ENCODE measurements at places on chromosomes 2 and 18. TPM values are rescaled to one million over a fixed set of nuclear protein-coding genes. Genes with fewer than 3 reads are reported as not detected.

DNA sequence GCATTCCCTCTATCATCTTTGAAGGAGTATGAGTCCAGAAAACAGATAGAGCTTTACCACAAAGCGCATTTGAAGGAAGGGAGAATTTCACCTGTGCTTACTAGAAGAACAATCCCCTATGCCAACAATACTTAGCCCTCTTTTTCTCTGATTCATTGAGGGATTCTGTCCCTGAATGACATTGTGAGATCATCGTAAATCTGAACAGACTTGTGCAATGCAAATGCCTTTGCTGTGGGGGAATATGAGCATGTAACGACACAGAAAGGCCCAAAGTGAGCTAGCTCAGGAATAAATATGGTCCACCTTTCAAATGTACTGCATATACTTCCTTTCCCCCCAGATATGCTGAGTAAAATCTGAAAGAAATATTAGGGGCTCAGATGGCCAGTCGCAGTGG is 67.6 kb downstream of the SCN1A start:
- no peak for DNase-seq

- DNase-seq, result no peak
Observed at GRCh38 chr2:36564377-36564930, 33.5 kb downstream of the FEZ2 start.

DNA sequence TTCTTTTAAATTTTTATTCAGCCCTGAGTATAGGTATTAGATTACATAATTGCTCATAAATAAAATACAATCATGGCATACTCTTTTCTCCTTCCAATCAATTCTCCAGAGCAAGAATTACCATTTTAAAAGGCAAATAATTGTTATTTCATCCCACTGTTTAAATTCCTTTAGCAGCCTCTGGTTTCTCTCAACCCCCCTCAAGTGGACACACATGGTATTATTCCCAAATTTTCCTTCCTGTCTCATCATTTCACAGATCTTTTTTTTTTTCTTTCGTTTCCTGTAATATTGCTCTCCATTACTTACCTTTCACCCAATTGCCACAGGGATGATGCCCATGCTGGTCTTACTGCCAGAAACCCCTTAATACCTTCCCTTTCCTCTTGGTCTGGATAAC is 385.2 kb downstream of the RIT2 start:
- DNase-seq, result no peak

GRCh38 chr2:39264733-39265132 is 21.0 kb upstream of the CDKL4 start:
- no peak for DNase-seq

DNA sequence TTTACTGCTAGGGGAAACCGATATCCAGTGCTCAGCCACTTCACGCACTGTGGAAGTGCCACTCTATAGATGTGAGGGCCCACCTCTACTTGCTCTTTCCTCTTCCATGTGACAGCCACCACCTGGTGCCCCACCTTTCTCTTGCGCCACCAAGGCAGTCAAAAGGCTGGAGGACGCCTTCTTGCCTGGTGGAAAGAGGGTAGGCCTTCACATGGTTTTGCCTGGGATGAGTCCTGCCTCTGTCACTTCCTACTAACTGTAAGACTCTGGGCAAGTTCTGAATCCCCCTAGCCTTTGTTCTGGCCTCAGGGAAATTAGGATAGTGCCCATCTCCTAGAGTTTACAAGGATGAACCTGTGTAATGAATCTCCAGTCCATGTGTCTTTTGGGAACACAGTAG is 66.1 kb upstream of the ODC1 start:
- DNase-seq, result no peak

DSG3 gene
- polyA plus RNA-seq, result not detected

SGPP2 gene
- 0.08 TPM for polyA plus RNA-seq

PRSS56 gene
- 0.07 TPM for polyA plus RNA-seq

All from A549 (cell line).